ENCODE measurements at places on chromosomes 3 and 15.

DNA sequence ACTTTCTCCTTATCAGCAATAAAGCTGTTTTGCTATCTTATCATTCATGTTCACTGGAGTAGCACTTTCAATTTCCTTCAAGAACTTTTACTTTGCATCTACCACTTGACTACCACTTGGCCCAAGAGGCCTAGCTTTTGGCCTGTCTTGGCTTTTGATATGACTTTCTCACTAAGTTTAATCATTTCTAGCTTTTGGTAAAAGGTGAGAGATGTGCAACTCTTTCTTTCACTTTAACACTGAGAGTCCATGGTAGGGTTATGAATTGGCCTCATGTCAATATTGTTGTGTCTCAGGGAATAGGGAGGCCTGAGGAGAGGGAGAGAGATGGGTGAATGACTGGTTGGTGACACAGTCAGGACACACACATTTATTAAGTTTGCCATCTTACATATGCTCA lies 31.0 kb upstream of the FAM3D start:
- DNase-seq, result no peak

GRCh38 chr3:144487011-144487410 lies 515.4 kb downstream of the DIPK2A start:
- no peak for DNase-seq

GRCh38 chr15:94532226-94532625 lies 300.9 kb downstream of the MCTP2 start:
- DNase-seq, result no peak

GRCh38 chr3:29265509-29266072 lies 15.3 kb upstream of the RBMS3 start:
- no peak for DNase-seq

GRCh38 chr15:71677352-71677751 lies 133.0 kb upstream of the NR2E3 start:
- DNase-seq, result no peak

- no peak for DNase-seq
Observed at GRCh38 chr3:23389089-23389488, 186.0 kb downstream of the UBE2E2 start.

DNA sequence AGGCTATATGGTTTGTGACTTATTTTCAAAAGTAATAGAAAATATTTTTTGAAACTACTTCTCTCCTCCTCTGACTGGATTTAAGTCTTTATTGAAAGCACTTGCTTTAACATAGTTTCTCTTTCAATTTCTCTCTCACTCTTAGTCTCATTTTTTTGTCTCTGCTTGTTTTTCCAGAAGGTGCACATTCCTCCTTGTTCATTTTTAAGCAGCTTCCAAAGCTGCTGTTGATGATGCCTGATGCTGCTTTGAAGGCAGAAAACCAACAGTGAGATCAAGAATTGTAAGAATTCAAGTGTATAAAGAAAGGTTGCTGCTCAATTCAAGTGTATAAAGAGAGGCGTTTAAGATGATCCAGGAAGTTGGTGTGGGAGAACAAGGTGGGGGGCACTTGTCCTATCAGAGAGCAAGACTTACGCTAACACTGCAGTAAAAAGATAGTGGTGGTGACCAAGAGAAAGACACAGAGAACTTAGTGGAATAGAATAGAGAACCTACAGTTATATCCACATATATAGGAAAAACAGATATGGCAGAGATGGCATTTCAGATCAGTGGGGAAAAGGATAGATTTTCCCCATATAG lies 12.1 kb downstream of the NR2C2 start:
- DNase-seq, result no peak

DNA sequence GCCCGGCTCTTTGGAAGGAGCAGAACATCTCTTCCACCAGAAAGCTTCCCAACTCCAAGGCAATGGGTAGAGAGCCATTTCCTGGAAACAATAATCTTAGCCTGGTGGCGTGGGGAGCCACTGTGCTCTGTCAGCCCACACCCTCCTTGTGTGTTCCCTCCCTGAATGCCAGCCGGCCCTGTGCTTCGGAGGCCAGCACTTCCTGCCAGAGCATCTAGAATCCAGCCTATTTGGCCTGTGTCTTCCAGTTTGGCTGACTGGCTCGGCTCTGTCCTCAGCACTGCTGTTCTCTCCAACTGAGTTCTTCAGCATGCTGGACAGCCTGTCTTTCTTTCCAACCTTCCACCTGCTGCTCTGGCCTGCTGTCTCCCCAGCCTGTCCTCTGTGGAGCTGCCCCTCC lies 349.3 kb downstream of the MFSD1 start:
- DNase-seq, result no peak

- DNase-seq, result no peak
Observed at GRCh38 chr3:124116906-124117305, 125.0 kb upstream of the ROPN1 start.

- DNase-seq, result peak; percentile 32
Observed at GRCh38 chr3:47225310-47225906, 57.2 kb downstream of the KIF9 start.

- no peak for DNase-seq
Observed at GRCh38 chr3:84487296-84487695, 471.5 kb upstream of the CADM2 start.

DNA sequence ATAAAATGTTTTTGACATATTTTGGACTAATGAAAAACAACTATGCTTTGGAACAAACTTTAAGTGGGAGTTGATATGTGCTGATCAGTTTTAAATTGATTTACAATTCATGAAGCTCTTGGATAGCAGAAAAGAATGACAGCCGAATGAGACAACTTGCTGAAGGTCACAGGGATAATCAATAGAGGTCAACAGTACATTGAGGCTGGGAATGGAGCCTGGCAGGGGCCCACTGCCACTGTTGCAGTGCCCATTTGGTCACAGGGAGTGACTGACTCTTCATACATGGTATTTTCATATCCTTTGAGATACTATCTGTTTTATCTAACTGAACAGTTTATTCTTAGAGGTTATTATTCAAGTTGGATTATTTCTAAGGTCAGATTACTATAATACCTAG lies 58.7 kb upstream of the EIF5A2 start:
- no peak for DNase-seq

DNA sequence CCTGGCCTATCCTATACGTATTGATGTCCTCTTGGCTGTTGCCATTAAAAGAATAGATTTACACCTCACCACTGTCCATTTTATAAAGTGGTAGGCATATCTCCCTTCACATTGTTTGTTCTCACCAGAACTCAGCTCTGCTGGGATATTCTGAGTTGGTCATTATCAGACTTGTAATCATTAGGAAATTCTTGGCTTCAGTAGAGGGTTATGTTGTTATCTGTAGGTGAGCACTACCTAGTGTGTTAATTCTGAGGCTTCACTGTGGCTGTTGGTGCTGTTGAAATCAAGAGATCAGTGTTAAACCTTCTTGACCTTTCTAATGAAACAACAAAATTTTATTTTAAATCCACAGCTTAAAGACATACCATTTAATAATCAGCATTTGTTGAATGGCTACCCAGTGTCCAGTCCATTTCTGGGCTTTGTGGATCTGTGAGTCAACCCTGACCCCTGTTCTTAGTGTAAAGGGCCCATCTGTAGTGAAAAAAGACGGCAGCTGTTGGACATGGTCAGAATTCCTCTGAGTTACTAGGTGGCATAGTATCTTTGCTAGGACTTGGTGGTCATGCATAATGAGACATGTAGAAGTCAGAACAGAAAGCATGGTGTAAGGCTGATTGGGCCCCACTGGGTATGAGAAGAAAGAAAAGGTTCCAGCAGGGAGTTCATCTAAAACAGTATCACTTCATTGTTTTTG lies 32.9 kb upstream of the P4HTM start:
- no peak for DNase-seq

DNA sequence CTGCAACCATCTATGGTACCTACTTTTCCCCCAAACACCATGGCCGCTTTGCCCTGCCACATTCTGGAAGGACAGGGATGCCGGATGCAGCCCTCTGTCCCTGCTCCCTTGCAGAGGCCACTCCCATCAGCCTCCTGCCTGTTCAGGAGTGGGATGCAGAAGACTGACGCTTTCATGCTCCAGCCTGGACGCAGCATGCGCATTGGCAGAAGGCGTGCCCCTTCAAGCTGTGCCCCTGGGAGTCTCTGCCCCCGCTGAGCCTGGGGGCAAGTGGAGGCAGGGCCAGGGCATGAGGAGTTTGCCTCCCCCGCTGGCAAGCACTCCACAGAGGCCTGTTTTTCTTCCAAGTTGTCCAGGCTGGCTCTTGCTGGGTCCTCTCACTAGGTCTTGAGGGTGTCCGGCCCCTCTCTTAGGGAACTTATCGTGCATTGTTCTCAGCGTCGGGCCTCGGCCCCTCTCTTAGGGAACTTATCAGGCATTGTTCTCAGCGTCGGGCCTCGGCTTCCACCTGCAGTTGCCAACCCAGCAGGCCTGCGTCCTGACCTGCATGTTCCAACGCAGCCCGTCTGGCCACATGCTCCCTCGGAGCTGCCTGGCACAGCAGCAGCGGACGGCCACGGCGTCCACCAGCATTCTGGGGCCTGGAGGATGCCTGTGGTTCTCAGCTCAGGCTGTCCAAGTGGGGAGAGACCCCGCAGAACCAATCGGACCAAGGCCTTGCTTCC lies 14.6 kb upstream of the SNRPA1 start:
- no peak for DNase-seq

DNA sequence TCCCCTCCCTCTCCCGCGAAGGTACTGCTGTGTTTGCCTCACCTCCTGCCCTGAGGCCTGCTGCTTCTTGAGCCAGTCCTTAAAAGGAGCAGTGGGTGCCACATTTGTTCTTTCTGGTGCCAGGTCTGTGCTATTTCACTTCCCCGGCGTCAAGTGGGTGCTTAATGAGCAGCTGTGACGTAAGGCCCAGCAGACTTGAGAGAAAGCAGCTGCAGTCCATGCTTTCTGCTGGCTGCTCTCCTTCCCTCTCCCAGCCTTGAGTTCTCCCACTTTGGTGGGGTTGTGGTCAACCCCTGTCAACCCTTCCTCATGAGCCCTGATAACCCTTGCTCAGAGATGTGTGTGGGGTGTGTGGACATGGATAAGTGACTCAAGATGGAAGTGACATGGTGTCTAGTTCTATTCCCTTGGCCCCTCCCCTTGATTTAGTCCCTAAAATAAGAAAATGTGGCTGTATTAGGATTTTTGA lies 6.9 kb downstream of the INAFM2 start:
- no peak for DNase-seq

GRCh38 chr3:61358364-61358763 lies 107.1 kb upstream of the FHIT start:
- no peak for DNase-seq

GRCh38 chr15:58441376-58442070 lies 9.7 kb downstream of the LIPC start:
- peak; percentile 54 for DNase-seq

- no peak for DNase-seq
Observed at GRCh38 chr3:197364410-197365071, 66.1 kb upstream of the DLG1 start.

DNA sequence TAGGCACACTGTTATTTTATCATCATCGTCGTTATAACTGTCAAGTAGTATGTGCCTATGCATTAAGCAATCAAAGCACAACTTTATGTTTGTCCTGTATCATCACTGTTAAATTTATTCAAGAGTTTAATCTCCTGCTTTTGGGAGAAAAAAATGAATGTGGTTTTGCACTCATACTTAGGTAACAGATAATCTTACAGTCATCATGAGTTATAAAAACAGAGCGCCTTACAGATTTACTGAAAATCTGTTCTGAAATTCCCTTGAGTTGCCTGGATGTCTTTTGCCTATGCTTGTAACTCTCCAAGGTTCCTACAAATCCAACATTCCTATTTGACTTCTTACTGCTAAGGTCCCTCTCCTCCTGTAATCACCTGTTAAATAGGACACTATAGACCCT lies 307.3 kb downstream of the ZIC4 start:
- no peak for DNase-seq

DNA sequence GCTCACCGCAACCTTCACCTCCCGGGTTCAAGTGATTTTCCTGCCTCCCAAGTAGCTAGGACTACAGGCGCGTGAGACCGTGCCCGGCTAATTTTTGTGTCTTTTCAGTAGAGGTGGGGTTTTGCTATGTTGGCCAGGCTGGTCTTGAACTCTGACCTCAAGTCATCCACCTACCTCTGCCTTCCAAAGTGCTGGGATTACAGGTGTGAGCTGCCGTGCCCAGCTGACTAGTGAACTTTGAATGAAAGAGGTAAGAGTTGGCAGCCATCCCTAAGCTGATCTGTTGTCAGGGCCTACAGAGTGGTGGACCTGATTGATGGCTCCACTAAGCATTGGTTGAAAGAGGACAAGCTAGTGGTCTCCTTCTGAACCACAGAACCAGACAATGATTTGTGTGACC lies 15.3 kb downstream of the PXK start:
- no peak for DNase-seq

- DNase-seq, result peak; percentile 79
Observed at GRCh38 chr15:64851503-64851840, 9.8 kb downstream of the PLEKHO2 start.

GRCh38 chr15:75985971-75986370 lies 26.3 kb downstream of the NRG4 start:
- no peak for DNase-seq

DNA sequence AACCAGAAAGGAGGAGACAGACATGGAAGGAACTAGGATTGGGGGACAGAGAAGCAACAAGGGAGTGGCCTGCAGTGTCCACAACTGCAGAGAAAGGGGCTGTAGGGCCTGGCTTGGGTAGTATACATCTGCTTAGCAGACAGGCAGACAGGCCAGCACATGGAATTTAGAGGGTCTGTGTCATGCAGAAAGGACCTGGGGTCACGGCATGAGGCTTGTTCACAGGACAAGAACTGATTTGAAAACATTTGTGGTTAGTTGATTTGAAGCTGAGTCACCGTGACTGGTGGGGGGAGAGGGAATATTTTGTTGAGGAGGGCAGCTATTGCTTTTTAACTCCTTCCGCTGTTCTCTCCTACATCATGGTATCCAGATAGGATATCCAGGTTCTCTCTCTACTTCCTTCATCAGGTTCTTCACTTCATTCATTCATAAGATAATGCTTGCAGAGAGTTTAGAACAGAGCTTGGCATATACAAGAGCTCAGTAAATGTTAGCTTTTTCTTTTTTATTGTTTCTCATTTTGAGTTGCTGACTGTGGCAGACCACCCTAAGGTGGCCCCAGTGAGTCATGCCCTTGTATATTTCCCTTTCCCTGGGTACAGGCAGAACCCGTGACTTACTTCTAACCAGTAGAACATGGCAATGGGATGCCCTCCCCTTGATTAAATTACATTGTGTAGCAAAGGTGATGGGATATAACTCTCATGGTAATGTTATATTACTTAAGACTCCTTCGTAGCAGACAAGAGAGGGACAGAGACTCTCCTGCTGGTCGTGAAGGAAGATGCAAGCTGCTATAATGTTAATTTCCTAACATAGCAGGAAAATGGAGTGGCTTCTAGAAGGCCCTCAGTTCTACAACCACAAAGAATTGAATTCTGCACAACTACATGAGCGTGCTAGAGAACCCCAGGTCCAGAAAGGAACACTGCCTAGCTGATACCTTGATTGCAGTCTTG lies 95.0 kb upstream of the NMNAT3 start:
- DNase-seq, result peak; percentile 46

GRCh38 chr15:78859971-78860719 lies 12.5 kb upstream of the MORF4L1 start:
- peak; percentile 60 for DNase-seq

DNA sequence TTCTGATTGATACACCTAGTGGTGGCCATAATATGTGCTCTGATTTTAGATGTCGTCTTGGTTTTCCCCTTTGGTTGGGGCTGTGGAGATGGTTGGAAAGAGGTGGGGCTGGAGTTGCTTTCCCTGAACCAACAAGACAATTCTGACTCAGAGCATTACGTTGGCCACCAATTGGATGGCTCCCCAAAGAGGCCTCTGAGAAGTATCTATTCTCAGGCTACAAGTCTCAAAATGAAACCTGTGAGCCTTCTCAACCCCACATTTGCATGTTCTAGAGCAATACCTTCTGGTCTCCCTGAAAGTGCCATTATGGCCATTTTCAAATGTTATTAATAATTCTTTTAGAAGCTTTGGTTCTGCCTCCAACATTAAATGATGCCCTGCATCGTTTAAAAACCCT lies 188.4 kb upstream of the WNT5A start:
- DNase-seq, result no peak
